ENCODE measurements at places on chromosomes 5 and 9. TPM values are rescaled to one million over a fixed set of nuclear protein-coding genes. Genes with fewer than 3 reads are reported as not detected.

CDHR2 gene
- 2.2 TPM for total RNA-seq

ZDHHC11 gene
- total RNA-seq: 38.0 TPM

UNC13B gene
- total RNA-seq: 0.86 TPM

RNF208 gene
- 1.5 TPM for total RNA-seq

DNA sequence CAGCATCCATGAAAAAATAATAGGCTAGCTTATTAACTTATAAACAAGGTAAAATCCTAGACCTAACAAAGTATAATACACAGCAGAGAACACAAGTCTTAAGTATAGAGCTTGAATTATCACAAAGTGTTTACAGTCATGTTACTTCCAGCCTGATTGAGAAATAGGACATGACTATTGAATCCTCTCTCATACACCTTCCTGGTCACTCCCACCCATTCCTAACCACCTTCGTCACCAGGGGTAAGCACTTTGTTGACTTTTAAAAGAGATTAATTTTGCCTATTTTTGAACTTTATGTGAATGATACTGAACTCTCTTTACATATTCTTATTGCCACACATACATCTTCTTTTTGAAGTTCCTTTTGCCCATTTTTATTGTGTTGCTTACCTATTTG lies 325.8 kb downstream of the PJA2 start:
- no peak for DNase-seq

DNA sequence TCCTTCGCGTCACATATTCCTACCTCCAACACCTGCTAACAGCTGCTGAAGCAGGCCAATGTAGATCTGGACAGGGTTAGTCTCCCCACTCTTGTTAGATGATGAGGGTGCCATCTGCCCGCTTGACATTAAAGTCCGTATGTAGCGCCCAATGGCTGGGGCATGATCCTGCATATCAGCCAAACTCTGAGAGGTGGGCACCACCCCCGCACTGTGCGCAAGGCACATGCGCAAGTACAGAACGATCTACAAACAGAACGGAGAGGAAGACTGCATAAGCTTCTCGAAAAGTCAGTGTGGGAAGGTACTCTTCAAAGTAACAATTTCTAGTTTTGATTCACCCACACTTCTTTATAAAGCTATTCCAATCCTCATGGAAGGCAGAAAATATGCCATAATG lies 69.8 kb downstream of the ECPAS start:
- DNase-seq: no peak

- no peak for DNase-seq
These were observed 24.7 kb upstream of the RNU6ATAC start for GRCh38 chr9:134189145-134189469.

DNA sequence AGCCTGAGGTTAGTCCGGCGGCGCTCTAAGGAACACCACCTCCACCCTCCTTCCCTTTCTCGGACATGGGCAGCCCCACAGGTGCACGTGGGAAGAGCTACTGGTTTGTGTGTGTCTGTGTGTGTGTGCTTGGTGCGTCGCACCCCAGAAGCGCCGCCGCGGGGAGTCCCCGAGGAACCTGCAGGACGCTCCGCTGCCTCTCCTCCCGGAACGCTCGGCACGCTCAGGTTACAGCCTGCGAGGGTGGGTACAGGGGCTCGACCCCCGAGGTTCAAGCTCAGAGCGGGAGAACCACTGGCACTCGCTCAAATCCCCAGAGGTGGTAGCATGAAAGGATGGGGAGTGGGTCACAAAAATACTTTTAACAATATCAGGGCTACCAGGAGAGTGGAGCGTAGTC lies 2.0 kb downstream of the ASTN2 start:
- DNase-seq: no peak

DNA sequence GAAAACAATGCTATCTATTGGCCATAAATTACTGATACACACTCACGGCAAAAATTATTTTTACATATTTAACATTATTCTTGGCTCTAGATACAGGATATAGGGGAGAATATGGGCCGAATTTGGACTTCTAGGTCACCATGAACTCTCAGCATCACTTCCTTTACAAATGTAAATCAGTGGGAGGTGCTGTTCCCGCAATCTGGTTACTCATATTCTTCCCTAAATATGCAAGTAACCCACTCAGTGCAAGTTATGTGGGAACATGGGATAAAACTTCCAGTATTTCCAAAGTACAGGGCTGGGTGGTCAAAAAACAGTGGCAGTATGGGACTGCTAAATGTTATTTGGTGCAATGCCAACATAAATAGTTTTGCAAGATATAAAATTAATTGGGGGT lies 145.6 kb downstream of the PPP2R2B start:
- no peak for DNase-seq

- no peak for DNase-seq
These were observed 365.1 kb upstream of the TRPC7 start for GRCh38 chr5:136730426-136730825.

- DNase-seq: no peak
These were observed 968 bp downstream of the NKD2 start for GRCh38 chr5:1009359-1010180.

DNA sequence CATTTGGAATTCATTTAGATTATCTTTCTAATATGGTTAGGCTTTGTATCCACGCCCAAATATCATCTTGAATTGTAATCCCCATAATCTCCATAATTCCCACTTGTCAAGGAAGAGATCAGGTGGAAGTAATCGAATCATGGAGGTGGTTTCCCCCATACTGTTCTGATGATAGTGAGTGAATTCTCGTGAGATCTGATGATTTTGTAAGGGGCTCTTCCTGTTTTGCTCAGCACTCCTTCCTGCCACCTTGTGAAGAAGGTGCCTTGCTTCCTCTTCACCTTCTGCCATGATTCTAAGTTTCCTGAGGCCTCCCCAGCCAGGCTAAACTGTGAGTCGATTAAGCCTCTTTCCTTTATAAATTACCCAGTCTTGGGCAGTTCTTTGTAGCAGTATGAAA lies 527.5 kb upstream of the ARRDC3 start:
- DNase-seq: no peak

- DNase-seq: no peak
These were observed 14.9 kb downstream of the SPAAR start for GRCh38 chr9:35923927-35924763.

DNA sequence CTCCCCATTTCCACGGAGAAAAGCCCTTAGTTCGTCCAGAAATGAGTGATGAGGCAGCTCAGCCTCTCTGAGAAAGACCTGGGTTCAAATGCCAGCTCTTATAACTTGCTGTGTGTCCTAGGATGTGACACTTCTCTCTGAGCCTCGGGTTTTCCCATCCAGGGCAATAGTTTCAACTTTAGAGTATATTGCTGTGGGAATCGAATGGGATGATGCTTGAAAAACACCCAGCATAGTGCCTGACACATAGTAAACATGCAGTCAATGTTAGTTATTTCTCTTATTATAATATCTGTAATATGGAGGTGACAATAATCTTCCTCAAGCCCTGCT lies 430 bp upstream of the MAPKAP1 start:
- no peak for DNase-seq

GRCh38 chr9:136454026-136454796 lies 14.6 kb upstream of the INPP5E start:
- no peak for DNase-seq

DNA sequence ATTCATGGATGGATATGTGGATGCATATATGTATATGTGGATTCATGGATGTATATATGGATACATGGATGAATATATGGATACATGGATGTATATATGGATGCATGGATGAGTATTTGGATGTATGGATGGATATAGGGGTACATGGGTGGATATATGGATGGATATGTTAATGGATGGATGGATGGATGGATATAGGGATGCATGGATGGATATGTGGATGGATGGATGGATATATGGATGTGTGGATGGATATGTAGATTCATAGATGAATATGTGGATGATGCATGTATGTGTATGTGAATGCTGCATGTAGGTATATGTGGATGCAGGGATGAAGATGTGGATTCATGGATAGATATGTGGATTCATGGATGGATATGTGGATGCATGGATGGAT lies 53.4 kb upstream of the SYNPO start:
- DNase-seq: no peak

- DNase-seq: no peak
These were observed 122.2 kb upstream of the TBCA start for GRCh38 chr5:77898385-77898784.

DNA sequence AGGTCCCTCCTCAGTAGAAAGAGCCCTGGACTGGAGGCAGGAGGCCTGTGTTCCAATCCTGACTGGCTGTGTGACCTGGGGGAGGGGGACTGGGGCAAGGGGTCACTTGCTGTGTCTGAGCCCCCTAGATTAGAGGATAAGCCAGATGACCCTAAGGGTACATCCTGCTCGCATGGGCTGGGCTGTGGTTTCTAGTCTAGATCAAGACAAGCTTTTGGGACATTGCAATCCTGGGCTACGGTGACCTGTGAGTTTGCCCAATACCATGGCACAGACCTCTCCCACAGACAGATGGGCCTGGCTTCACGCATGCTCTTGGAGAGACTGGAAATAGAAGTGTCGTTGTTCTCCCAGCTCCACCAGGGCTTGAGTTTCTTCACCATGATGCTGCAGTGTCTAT lies 27.0 kb downstream of the NDUFA8 start:
- DNase-seq: no peak

DNA sequence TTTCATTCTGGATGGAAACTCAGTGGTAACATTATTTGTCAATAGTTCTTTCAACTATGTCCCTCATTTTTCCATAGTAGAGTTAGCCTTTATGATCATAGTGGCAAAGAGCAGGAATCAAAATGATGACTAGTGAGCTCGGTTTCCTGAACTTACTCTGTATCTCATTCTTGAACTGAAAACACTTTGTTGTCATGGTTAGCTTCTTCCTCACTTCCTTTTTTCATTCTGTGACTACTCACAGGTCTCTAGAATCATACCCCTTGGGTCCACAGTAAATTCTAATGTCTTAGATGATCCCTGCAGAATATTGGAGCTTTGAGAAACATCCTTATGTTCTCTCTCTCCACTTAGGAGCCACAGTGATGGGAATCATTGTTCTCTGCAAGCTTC lies 29.4 kb upstream of the RECK start:
- no peak for DNase-seq

DNA sequence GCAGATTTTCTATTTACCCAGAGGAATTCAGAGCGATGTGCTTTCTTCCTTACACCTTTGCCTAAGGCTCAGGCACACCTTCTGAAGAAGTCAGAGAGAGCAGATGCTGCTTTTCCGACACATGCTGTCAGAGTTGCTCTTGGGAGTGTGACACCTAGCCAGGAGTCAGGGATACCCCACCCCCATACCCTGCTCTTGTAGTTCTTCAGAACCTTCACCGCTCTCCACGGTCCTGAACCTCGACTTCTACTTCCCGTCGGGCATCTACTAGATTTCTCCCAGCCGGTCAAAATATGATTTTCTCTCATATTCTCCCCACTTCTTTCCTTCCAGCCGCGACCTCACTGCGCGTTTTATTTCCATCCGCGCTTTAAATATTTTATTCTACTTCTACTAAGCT lies 1.7 kb downstream of the GRIN3A start:
- no peak for DNase-seq

DNA sequence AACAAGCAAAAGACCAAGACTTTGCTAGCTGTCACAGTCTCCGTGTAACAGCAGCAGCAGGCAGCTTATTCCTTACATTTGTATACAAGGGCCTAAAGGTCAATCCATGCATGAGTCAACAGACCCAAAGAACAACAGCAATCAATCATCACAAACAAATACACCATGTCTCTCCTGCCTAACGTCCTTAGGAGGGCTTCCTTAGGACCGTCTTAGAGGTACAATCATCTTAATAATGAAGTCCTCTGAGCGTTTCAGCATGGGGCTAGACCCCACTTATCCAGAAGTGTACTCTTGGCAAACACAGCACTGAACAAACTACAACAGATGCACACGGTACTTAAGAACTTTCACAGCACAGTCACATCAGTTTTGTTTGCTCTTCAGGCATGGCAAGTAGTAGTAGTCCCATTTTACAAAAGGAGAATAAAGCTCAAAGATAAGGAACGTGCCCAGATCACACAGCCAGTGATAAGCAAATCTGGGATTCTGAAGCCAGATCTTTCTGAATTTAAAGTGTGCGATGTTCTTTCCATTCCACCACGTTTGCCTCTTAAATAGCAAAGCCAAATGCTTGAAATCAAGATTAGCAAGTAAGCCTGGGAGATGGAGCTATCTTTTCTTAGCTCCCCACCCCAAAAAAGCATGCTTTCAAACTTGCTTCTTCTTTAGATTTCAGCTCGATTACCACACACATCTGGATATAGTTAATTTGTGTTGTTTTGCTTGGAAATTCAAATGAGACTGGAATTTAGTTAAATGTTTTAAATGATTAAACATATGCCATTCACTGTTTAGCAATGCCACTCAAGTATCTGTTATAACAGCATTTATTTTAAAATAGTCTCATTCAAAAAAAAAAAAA lies 24.2 kb downstream of the PSMB7 start:
- DNase-seq: no peak

DNA sequence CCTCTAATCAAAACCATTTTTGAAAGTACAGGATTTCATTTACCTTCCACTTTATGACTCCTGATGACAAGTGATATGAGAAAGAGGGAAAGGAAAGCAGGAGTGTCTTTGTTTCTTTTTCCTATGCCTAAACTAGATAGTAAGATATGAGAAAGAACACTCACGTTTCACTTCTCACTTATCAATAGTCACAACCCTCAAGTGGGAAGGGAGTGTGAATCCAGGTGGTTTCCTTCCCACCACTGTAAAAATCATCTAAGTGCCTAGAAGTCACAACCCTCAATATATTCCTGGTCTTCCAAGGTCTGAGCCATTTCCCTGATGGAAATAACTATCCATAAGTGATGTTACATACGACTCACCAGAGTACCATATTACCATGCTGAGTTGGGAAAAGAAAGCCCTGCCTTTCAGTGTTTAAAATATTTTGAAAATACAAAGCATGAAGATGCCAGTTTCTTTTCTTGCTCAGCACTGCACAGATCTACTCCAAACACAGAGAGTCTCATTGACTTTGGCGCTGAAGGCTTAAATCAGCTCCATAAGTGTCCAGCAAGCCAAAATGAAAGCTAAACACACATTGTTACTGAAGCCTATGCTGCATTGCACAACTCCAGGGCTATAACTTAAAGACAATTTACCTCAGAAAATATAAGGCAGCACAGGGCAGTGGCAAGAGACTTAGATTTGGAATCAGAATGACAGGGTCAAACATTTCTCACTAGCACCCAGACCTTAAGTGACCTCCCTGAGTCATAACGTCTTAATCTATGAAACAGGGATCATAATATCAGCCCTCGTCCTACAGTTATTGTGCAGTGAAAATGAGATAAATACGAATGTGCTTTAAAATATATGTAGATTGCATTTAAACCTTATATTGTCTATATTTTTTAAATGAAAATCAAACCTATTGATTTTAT lies 301.2 kb downstream of the KIAA0825 start:
- no peak for DNase-seq

Measured in T-cell (primary cell).